ENCODE measurements at places on chromosomes 3 and 15.
A peak's percentile ranks its signal among the peaks of the same experiment; 100 is the strongest.

DNA sequence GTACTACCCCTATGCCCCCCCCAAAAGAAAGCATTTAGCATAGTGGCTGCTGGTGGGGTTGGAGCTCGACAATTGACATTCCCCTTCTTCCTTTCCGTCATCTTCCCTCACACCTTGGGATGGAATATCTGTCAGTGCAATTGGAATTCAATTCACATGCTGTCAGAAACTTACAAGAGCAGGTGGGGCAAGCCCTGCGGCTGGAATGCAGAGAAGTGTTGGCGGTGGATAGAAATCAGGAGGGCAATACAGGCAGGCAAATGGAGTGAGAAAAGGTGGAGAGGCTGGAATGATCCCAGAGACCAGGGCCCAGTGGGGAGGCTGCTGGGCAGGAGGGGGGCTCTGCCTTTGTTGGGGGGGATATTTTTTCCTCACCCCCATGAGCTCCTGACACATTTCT lies 44.1 kb downstream of the FAM3D start:
- DNase-seq, result no peak

GRCh38 chr3:175129126-175129525 lies 270.0 kb downstream of the NAALADL2 start:
- DNase-seq, result no peak

DNA sequence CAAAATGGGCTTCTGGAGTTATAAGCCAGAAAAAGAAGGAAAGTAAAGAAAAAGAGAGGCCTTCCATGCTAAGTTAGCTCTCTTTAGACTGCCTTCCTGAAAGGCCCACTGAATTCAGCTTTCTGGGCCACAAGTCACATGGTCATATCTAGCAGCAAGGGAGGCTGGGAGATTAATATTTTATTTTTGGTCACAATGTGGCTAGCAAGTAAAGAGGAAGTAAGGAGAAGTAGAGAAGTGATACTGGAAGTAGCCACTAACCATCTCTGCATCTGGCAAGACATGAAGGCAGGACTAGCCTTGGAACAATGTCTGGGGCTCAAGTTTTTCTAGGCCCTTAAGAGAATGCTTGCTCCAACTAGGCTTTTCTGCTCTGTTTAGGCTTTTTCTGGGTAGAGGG lies 81.8 kb upstream of the UBE2E1 start:
- DNase-seq, result no peak

DNA sequence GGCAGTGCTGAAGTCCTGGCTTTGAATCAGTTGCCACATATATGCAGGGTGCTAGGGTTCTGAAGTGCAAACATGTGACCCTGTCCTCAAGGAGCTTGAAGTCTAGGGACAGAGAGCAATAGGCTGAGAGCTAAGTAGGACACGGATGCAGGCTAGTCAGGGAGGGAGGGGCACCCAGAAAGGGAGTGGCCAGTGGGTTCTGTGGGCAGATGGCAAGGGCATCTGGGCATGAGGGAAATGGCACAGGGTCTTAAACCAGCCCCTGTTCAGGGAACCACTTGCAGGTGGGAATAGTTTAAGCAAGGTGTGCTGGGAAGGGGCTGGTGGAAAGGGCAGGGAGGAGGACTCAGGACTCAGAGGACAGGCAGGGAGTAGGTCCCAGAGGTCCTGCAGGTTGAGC lies 46.4 kb upstream of the EPHB1 start:
- no peak for DNase-seq

DNA sequence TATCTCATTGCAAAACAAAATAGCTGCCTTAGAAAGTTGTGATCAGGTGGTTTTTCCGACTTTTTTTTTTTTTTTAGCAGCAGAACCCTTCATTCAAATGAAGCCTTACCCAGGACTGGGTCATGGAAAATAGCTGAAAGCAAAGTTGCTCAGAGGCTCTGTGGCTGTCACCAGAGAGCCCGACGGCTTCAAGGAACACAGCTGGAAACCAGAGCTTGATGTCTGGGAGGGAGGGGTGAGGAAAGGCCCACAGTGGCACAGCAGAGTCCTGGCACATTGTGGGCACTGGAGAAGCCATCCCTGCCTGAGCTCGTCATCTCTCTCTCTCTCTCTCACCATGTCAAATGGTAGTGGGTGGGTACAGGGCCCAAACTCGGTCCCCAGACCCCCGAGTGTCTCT lies 77.5 kb downstream of the RPN1 start:
- DNase-seq, result no peak

DNA sequence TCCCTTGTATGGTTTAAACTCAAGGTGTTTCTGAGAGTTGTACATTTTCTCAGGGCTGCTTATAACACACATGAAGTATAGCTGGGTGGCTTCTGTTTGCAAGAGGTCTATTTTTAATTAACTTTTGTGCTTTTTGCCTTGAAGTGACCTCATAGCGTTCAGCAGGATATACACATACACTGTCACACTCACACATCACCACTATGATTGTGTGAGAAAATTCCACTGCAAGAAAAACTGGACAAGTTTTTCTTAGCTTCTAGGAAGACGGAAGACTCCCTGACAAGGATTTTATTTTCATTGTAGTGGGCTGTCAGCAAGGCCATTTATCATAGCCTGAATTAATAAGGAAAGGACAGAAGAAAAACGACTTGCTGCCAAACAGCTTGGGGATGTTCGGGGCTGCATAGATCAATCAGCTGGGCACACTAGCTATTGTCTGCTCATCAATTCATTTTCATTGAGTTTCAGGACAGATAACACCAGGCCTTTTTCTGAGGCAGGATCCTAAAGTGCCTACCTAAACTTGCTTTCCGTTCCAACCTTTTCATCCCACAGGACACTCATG lies 192.8 kb upstream of the CRBN start:
- DNase-seq, result no peak

GRCh38 chr15:81887912-81888311 lies 157.9 kb downstream of the MEX3B start:
- no peak for DNase-seq

DNA sequence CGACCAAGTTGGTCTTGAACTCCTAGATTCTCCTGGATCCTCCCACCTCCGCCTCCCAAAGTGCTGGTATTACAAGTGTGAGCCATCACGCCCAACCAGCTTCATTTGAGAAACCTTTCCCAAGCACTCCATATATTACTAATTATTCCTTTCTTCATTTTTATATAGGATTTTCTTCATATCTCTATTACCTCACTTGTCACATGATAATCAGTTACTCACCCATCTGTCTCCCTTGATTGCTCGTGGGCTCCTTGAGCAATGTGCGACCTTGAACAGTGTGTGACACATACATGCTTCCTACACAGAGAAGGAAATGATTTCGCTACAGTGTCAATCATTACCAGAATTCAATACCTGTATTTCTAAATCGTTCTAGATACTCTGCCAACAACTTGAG lies 110.7 kb upstream of the C2CD4B start:
- no peak for DNase-seq

GRCh38 chr15:58269455-58270414 lies 131.6 kb downstream of the AQP9 start:
- peak; percentile 47 for DNase-seq

GRCh38 chr3:31038086-31038739 lies 143.8 kb upstream of the GADL1 start:
- no peak for DNase-seq

- DNase-seq, result no peak
Measured at GRCh38 chr3:12758025-12758781, 856 bp downstream of the TMEM40 start.

GRCh38 chr15:49620199-49620598 lies 419 bp downstream of the FAM227B start:
- DNase-seq, result no peak

GRCh38 chr3:111538681-111539083 lies 3.3 kb upstream of the CD96 start:
- DNase-seq, result no peak

DNA sequence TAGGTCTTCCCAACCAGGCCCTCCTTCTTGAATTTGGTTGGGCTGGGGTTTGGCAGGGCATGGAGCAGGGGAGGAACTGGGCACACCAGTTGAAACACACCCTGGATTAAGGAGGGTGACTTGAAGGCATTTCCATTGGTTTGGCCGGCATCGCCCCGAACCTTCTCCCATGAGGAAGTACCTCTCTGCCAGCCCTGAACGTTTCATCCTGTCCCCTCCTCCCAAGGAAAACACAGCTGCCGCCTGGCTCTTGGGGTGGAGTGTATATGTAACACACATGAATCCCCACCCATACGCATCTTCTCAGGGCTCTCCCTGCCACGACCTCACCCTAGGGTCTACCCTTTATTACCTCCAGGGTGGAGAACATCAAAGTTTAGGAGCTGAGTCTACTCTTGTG lies 14.6 kb downstream of the UBAP1L start:
- no peak for DNase-seq

- DNase-seq, result no peak
Measured at GRCh38 chr3:157786211-157786610, 283.0 kb upstream of the VEPH1 start.

DNA sequence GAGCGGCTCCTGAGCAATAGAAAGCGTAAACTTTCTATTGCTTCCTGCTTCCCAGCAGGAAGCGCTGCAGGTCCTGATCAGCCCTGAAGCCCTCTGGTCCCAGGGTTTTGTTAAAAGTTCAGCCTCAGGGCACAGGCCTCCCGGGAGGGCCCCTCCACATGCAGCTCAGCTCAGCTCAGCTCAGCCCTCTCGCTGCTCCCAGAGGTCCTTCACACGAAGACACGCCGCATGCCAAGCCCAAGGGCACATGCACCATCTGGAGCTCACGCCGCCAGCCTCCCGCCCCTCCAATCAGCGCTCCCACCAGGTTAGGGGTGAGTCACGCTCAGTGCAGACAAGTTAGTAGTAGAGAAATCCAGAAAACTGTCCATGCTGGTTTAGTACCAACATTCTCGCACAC lies 12.7 kb downstream of the TKT start:
- DNase-seq, result no peak

DNA sequence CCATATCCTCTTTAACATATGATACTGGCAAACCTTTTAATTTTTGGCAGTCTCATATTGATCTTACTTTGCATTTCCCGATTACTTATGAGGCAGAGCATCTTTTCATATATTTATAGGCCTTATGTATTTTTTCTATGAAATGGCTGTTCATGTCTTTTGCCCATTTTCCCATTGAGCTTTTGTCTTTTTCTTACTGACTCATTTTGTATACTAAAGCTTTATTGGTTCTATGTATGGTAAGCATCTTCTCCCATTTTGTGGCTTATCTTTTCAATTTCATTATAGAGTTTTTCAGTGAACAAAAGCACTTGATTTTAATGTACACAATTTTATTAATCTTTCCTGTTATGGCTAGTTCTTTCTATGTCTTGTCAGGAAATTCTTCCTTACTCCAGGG lies 17.2 kb downstream of the HDGFL3 start:
- no peak for DNase-seq

- DNase-seq, result no peak
Measured at GRCh38 chr15:42233107-42233506, 25.0 kb upstream of the VPS39 start.

- no peak for DNase-seq
Measured at GRCh38 chr3:187498211-187498724, 130.1 kb downstream of the RTP4 start.

- DNase-seq, result peak; percentile 17
Measured at GRCh38 chr3:124032311-124032880, 40.5 kb upstream of the ROPN1 start.

GRCh38 chr3:164620423-164620822 lies 457.9 kb downstream of the SI start:
- DNase-seq, result no peak

GRCh38 chr3:139557041-139557440 lies 17.5 kb upstream of the RBP1 start:
- no peak for DNase-seq

DNA sequence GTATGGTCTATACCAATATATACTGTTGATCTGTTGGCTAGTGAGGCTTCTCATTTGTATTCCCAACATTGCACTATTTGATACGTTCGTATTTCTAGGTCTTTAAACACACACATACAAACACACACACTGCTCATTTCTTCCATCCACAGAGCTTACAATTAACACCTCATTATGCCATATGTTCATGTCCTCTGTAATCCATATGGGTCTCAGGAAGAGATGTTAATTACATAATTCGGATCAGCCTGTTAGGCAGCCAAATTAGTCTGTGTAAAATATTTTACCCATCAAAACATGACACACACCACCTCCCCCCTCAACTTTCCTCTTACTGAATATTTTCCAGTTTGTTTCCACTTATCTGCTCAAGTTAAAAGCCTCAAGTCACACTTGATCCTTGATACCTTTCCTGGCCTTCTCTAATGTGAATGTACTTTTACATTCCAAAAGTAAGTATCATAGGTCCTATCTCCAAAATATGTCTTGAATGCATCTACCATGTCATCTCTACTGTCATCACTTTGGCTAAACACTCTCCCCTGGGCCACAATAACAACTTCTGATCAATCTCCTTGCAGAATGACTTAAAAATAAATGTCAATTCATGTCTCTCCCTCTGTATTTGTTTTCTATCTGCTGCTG lies 28.2 kb downstream of the EOGT start:
- DNase-seq, result no peak

- no peak for DNase-seq
Measured at GRCh38 chr3:120245386-120245785, 39.6 kb downstream of the GPR156 start.

- no peak for DNase-seq
Measured at GRCh38 chr3:163890661-163891060, 1187.6 kb downstream of the SI start.

GRCh38 chr15:101807345-101807945 lies 4.1 kb downstream of the OR4F6 start:
- DNase-seq, result no peak

GRCh38 chr15:53869044-53869805 lies 109.0 kb upstream of the UNC13C start:
- DNase-seq, result no peak

DNA sequence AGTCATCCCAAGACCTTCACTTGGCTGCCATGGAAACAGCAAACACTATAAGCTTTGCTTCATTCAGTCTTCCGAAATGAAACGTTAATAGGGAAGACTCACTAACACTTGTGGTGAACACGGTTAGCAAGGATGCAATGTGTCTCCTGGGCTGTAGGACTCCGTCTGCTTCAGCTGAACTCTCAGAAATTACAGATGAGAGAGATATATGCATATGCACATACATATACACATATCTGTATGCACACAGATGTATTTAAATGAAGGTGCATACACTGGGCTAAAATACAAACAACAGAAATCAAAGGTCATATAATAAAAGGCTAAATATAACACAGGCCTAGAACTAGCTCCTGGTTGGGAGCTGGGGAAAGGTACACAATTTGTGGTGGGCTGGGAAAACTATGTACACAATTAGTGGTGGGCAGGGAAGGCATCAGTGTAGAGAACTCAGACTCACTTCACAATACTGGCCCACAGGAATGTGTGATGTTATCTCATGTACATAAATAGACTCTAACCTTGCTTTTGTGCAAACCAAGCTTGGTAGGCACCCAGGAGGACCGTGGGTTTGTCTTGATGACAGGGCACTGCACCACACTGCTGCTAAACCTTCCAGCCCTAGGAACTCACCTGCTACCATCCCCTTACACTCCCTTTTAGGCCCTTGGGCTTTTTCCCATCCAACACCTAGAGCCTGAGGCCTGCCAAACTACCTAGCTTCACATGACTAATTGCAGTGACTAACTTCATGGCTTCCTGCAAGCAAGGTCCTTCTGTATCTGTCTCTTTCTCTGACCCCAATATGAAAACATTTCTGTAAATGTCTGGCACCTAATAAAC lies 873.1 kb downstream of the NSUN3 start:
- no peak for DNase-seq

All from SHP77 treated with DMSO at 0.1 percent for 48 hours (cell line).